ENCODE measurements at places on chromosomes 7 and 10. TPM values are rescaled to one million over a fixed set of nuclear protein-coding genes. Genes with fewer than 3 reads are reported as not detected.
A peak's percentile ranks its signal among the peaks of the same experiment; 100 is the strongest.

FKBP9 gene
- total RNA-seq: 831 TPM

DDC gene
- not detected for total RNA-seq

ALOX5 gene
- not detected for total RNA-seq

DNA sequence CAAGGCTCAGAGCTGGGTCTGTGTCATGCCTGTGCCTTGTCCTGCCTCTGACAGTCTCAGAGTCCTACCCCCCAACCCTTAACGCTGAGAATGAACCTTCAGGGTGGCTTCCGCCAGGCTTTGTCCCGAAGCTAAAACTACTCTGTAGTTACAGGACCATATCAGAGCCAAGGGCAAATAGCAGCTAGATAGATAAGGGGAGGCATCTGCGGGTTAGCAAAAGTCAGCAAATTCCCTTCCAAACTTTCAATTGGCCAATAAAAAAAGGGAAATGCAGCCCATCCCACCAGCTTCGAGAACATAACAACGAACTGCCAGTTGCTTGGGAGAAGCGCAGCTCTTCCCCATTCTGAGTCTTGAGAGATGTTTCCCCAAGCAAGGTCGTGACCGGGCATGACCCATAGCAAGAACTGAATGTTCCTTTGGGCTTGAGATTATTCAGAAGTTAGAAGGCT is 17.7 kb downstream of the CCL24 start:
- peak; percentile 9 for DNase-seq

- peak; percentile 16 for DNase-seq
These were observed 213.6 kb upstream of the FZD1 start for GRCh38 chr7:91050677-91051076.

DNA sequence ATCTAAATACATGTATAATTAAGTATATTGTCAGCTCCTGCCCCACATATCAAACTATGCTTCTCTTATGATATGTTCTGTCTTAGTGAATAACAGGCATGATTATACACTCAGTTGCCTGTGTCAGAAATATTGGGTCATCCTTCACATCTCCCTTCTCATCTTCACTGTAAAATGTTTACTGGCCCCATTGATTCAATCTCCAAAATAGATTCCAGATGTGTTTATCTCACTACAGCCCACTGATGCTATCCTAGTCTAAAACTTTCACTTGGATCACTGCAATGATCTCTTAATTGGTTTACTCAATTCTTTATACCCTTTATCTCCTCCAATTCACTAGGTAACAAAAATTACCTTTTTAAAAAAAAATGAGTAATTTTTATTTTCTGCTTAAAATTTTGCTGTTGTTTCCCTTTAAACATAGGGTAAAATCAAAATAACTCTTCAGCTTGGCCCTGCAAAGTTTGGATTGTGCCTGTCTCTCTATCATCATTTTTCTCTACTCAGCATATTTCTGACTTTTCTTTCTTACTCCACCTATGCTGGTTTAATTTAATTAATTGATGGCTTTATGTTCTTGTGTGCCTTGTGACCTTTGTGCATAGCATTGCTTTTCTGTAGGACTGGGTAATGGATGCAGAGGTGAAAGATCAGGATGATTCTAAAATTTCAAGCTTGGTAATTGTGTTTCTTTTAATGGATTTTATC is 233.9 kb upstream of the FOXP2 start:
- no peak for DNase-seq

DNA sequence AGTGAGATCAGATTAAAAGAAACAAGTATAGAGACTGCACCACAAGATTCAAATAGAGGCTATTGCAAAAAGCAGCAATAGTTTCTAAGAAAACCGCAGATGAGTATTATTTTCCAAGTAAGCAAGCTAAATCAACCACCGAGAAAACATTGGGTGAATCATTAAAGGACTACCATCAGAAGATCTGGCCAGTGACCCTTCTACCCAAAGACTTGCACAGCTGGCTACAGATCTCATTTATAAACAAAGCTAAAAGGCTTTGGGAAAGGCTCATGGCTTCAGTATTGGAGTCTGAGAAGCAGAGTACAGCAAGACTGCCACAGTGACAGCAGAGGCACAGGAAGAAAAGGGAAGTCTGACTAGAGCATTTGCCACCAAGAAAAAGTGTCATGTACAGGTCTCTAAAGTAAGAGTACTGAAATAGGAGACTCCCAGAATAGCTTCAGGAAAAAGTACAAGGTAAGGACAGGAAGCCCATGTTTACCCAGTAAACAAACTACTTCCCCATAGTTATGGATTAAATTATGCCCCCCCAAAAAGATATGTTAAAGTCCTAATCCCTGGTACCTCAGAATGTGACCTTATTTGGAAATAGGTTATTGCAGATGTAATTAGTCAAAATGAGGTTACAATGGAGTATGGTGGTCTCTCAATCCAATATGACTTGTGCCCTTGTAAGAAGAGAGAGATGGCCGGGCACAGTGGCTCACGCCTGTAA is 19.0 kb downstream of the STEAP1 start:
- peak; percentile 22 for DNase-seq

- no peak for DNase-seq
These were observed 94.2 kb downstream of the NRBF2 start for GRCh38 chr10:63227207-63227895.

GRCh38 chr10:110010486-110011378 is 2.9 kb downstream of the ADD3 start:
- DNase-seq: no peak

GRCh38 chr10:5683065-5683464 is 1.6 kb upstream of the TASOR2 start:
- DNase-seq: no peak

GRCh38 chr7:151051108-151051507 is 2.8 kb downstream of the ASIC3 start:
- peak; percentile 65 for DNase-seq

- no peak for DNase-seq
These were observed 139.8 kb downstream of the RPS24 start for GRCh38 chr10:78173360-78174015.

- DNase-seq: no peak
These were observed 996.6 kb downstream of the SORCS1 start for GRCh38 chr10:106167946-106168345.

GRCh38 chr10:59754951-59755350 is 1.7 kb upstream of the MRLN start:
- DNase-seq: no peak

- DNase-seq: no peak
These were observed 24.2 kb downstream of the CRTAC1 start for GRCh38 chr10:98006266-98006665.

GRCh38 chr7:66033471-66034385 is 41.9 kb upstream of the ASL start:
- no peak for DNase-seq
